Muscle of leg (tissue), 16 donors: ENCODE measurements at places on chromosomes 12 and 14.

DNA sequence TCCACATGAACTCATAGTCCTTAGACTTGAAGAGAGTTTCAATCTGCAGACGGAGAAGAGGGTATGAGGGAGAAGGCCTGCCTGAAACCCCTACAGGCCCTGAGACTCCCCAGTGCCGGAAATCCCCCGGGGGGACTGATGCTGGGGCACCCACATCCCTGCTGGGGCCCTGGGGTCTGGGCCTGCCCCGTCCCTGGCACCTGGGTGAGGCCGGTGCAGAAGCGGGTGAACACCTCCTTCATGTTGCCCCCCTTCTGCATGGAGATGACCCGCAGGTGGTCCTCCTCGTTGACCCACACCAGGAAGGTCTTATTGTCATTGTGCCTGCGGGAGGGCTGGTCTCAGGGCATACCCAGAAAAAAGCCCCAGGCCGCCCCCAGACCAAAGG is 2.4 kb downstream of the CKB start:
- DNase-seq = no peak

GRCh38 chr12:122293081-122293480 is 26.8 kb upstream of the VPS33A start:
- no peak for DNase-seq

GRCh38 chr12:110708917-110709316 is 20.0 kb upstream of the HVCN1 start:
- DNase-seq = no peak

- DNase-seq = no peak
These were observed 321.3 kb upstream of the LMO3 start for GRCh38 chr12:16927259-16927658.

DNA sequence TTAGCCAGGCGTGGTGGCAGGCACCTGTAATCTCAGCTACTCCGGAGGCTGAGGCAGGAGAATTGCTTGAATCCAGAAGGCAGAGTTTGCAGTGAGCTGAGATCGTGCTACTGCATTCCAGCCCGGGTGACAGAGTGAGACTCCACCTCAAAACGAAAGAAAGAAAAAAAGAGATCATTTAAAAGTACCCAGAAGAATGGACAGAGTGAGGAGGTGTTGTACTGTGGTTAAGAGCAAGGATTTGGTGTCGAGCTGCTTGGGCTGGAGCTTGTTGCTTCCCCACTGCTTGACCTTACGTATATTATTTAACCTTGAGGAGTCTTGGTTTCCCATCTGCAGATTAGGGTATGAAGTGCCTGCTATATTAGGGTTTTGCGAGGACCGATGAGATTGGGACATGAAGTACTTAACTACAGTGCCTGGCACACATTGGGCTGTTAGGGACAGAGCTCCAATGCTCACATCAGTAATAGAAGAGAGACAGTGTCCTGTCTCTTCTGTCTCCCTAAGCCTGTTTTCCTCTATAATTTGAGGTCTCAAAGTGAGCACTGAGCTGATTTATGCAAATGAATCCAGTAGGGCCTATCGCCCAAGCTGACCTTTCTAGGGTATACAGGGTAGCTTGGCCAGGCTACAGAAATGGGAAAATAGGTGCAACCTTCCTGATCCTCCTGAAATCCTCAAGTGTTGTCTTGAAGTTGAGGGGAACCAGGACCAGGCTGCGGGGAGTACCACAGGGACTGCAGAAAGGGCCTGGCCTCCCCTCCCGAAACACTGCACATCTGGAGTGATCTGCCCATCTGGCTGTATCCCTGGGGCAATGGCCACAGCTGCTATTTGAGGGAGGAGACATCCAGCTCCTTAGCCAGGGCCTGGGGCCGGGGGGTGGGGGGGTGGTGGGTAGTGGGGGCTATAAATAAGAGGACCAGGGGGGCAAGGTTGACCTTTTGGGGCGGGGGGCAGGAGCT is 8.6 kb upstream of the HDAC7 start:
- DNase-seq = peak; percentile 88

DNA sequence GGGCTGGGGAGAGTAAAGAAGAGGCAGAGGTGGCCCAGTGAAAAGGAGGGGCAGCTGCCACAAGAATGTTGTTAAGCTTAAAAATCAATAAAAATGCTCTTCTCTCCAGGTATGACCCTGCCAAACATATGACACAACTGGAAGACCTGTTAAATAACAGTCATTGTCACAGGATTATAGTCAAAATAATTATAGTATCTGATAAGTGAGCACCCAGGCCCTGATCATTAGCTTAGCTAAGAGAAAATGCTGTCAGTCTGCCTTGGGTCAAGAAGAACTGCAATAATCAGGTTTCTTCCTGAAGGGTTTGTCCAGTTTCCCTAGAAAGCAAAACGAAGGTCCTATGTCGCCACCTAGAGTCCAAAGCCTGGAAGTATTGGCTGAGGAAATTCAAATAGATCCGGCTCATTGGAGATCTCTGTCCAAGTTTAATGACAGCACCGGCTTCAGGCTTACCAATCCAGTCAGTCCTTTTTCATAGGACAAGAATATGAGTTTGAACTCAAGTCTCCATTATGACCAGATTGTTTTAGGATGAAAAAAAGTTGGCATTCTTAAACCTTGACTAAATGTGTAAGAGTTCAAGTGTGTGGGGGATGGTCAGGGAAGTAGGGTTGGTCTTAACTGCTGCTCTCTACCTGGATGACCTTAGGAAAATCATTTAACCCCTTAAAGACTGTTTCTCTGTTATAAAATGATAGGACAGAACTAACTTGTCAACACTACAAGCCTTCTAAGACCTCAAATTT is 22.5 kb upstream of the NKX2-8 start:
- DNase-seq = peak; percentile 86

DNA sequence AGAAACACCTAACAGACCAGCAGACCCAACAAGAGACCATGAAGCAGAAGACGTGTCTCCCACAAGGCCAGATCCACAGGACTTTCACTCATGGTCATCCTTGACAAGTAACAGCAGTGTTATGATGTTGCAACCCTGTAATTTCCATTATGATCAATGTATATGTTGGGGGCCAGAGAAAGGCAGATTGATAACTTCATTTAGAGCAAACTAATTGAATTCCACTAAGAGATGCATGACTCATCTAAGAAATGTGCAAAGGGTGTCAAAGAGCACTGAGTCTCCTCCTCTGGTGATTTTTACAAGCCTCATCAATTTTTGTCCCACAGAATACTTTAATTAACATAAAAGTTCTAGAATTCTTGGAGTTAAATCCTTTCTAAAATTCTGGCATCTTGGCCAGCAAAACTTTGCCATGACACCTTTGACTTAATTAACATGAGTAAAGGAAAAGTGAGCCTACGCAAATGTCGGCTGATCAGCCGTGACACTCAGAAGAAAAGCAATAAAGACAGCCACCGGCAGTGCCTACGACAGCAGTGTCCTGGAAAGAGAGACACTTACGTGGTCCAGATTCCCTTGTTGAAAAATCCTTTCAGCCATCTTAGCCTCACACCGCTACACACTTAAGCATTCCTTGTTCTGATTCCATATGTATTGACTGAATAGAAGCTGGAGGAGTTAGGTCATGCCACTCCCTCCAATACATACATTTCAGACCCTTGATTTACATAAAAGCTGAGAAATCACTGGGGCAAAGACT is 370.2 kb upstream of the CCDC196 start:
- no peak for DNase-seq

DNA sequence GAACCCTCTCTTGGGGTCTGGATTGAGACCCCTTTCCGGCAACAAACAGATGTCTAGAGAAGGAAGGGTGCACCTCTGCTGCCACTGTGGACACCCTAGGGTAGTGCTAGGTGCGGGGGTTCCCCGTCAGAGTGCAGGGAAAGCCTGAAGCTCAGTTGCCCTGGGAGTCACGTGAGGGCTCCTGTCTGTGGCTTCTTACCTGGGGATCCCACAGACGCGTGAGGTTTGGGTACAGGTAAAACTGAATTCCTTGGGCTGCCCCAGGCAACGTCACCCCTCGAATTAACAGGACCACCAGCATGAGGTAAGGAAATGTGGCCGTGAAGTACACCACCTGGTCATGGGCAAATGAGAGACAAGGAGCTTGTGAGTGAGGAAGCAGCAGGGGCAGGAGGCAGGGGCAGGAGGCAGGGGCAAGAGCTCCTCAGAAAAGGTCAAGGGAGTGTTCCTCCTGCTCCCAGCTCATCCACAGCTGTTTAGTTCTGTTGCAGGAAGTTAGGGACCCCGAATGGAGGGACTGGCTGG is 21.0 kb upstream of the SLC6A12 start:
- DNase-seq = no peak
